Gastrocnemius medialis (tissue), 4 donors: ENCODE measurements at places on chromosomes 11 and 22. TPM values are rescaled to one million over a fixed set of nuclear protein-coding genes. Genes with fewer than 3 reads are reported as not detected.

PRR33 gene
- total RNA-seq, result 2.3 TPM

OR8A1 gene
- not detected for total RNA-seq

GRCh38 chr22:38030311-38031133 lies 26.7 kb upstream of the PICK1 start:
- no peak for DNase-seq
- H3K4me3 ChIP-seq, result no peak overlapping the region
- H3K27me3 ChIP-seq, result no peaks in the 10 kb centered on the region
- H3K27ac ChIP-seq, result peak overlapping the region; percentile 18
- no peaks in the 10 kb centered on the region for H3K36me3 ChIP-seq

GRCh38 chr11:44388828-44389657 lies 79.1 kb upstream of the ALX4 start:
- H3K4me1 ChIP-seq, result no peaks in the 10 kb centered on the region
- no peaks in the 10 kb centered on the region for H3K27me3 ChIP-seq
- H3K4me3 ChIP-seq, result no peak overlapping the region

- no peaks in the 10 kb centered on the region for H3K27me3 ChIP-seq
- no peak for DNase-seq
- no peaks in the 10 kb centered on the region for H3K36me3 ChIP-seq
- H3K4me3 ChIP-seq, result no peak overlapping the region
- peaks cover 7% of the 10 kb centered on the region for H3K4me1 ChIP-seq
These were observed 90.3 kb upstream of the MTMR2 start for GRCh38 chr11:96014217-96014616.

DNA sequence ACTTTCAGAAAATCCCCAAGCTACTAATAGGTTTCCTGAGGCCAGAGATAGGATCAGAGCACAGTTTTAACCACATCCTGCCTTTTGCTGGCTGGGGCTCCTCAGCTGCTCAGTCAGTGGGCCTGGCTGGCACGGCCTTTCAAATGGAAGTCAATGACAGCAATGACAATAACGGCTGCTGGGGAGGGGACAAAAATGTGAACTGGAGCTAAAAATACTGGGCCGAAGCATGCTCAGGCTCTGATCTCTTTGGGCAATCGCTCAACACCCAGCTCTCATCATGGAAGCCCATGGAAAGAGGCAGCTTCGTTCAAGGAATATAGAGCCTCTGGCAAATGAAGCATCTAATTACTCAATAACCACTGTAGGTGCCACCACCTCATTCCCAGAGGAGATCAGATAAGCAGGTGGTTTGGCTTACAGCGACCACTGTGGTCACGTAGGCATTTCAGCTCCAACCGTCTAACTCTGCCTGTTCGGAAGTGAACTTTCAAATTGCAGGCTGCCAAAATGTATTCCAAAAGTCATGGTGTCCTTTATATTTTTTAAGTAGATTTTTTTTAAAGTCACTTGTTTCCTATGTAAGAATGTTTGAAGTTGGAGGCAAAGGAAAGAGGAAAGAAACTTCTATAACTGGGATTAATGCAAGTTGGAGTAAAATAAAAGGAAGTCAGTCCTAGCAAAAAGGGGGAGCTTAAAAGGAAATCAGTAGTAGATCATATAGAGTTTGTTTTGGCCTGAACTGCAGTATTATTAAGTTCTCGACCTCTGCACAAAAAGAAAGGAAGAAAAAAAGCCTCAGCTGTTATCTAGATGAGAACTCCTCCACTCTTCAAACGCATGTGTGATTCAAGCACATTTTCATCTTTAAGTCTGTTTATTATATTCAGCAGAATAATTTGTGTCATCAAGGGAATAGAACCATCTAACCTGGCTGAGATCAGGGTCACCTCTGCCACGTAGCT lies 14.1 kb downstream of the WT1 start:
- no peak overlapping the region for H3K27ac ChIP-seq
- no peak overlapping the region for H3K4me3 ChIP-seq
- H3K4me1 ChIP-seq, result no peaks in the 10 kb centered on the region
- no peak for DNase-seq
- H3K27me3 ChIP-seq, result peaks cover 8% of the 10 kb centered on the region

- H3K36me3 ChIP-seq, result no peaks in the 10 kb centered on the region
- no peaks in the 10 kb centered on the region for H3K4me1 ChIP-seq
- no peak for DNase-seq
- H3K27ac ChIP-seq, result no peak overlapping the region
These were observed 387.8 kb downstream of the CTTN start for GRCh38 chr11:70786021-70786665.

- H3K4me1 ChIP-seq, result peaks cover 12% of the 10 kb centered on the region
- H3K36me3 ChIP-seq, result no peaks in the 10 kb centered on the region
- no peak overlapping the region for H3K27ac ChIP-seq
- no peak for DNase-seq
These were observed 277.6 kb downstream of the TTC28 start for GRCh38 chr22:28402060-28402459.

DNA sequence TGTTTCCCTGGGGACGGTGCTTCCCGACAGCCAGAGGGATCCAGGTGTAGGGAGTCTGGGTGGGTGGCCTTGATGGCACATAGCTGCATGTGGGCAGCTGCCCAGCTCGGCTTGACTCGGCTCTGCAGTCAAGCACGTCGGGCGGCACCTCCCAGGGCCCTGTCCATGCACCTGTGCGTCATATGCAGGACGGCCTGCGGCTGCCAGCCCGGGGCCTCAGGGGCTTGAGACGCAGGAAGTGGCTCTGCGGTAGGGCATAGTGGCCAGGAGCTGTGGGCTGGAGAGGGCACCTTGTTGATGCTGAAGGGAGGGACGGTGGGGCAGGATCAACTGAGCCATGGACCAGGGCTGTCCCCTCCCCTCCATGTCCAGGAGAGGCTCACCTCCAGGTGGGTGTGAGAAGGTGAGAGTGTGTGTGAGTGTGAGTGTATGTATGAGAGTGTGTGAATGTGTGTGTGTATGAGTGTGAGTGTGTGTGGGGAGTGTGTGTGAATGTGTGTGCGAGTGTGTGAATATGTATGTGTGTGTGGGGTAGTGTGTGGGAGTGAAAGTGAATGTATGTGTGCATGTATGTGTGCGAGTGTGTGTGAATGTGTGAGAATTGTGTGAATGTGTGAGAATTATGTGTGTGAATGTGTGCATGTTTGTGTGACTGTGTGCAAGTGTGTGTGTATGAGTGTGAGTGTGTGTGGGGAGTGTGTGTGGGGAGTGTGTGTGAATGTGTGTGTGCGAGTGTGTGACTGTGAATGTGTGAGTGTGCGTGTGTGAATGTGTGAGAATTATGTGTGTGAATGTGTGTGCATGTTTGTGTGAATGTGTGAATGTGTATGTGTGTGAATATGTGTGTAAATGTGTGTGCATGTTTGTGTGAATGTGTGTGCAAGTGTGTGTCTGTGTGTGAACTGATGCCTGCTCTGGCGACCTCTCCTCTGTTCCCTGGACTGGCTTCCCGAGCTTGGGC lies 5.7 kb upstream of the SUN2 start:
- peaks cover 4% of the 10 kb centered on the region for H3K4me1 ChIP-seq
- H3K36me3 ChIP-seq, result no peaks in the 10 kb centered on the region
- no peak overlapping the region for H3K4me3 ChIP-seq
- H3K27ac ChIP-seq, result no peak overlapping the region
- DNase-seq, result no peak
- no peaks in the 10 kb centered on the region for H3K27me3 ChIP-seq
